ENCODE measurements at places on chromosomes 2 and 18.

- no peak for DNase-seq
Observed at GRCh38 chr2:15298770-15299169, 262.4 kb downstream of the NBAS start.

- no peak for DNase-seq
Observed at GRCh38 chr2:135525786-135526185, 5.2 kb downstream of the ZRANB3 start.

DNA sequence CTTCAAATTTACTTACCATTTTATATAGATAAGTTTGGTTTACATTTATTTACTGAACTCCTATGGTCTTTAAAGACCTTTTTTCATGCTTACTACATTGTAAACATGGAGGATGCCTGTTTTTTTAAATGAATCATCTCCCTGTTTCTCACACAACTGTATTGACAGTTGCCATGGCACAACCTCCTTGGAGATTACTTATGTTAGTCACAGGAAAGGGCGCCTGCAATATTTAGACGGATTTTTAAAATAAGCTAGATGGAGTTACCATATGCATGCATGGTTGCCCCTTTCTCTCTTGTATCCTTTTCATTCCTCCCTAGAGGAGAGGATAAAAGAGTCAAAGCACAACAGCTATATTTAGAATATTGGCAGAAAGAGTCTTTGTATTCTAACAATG is 34.8 kb upstream of the CCDC102B start:
- no peak for DNase-seq

- no peak for DNase-seq
Observed at GRCh38 chr2:140242889-140243288, 1462.7 kb upstream of the NXPH2 start.

- no peak for DNase-seq
Observed at GRCh38 chr2:178367344-178367743, 83.6 kb downstream of the PRKRA start.

- DNase-seq, result no peak
Observed at GRCh38 chr2:143132355-143132754, 3.1 kb downstream of the ARHGAP15 start.

- no peak for DNase-seq
Observed at GRCh38 chr2:57959390-57959789, 87.2 kb upstream of the VRK2 start.

GRCh38 chr18:62877411-62878221 is 162.3 kb downstream of the PHLPP1 start:
- no peak for DNase-seq

DNA sequence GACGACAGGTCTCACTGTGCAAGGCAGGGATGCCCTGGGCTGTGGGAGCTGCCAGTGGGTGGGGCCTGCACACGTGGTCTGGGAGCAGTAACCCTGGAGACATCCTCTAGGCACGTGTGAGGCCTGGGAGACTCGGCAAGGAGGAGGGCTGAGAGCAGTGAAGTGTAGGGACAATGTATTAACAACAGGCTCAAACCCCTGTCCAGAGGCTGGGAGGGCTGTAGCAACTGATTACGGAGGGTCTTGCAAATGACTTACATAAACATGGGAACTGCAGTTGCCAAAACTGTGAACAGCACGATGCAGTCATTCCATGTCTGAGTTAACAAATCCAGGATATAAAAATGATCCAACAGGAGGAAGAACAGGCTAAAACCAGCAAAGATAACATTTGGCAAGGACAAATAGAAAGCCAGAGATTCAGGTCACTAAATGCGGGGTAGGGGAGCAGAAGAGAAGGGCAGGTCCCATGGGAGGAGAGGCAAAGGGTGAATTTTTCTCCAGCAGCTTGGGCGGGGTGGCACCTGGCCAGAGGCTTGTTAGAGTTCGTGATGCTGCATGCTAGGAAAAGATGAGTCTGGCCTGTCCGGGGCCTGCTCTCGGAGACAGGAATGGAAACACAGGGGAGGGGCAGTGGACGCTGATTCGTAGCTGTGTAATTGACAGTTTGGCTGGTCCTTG is 44.9 kb downstream of the CYP27C1 start:
- DNase-seq, result peak; percentile 89

GRCh38 chr2:43467891-43468290 is 127.9 kb downstream of the THADA start:
- DNase-seq, result no peak

- DNase-seq, result peak; percentile 92
Observed at GRCh38 chr2:30239308-30239985, 8.1 kb downstream of the LBH start.

DNA sequence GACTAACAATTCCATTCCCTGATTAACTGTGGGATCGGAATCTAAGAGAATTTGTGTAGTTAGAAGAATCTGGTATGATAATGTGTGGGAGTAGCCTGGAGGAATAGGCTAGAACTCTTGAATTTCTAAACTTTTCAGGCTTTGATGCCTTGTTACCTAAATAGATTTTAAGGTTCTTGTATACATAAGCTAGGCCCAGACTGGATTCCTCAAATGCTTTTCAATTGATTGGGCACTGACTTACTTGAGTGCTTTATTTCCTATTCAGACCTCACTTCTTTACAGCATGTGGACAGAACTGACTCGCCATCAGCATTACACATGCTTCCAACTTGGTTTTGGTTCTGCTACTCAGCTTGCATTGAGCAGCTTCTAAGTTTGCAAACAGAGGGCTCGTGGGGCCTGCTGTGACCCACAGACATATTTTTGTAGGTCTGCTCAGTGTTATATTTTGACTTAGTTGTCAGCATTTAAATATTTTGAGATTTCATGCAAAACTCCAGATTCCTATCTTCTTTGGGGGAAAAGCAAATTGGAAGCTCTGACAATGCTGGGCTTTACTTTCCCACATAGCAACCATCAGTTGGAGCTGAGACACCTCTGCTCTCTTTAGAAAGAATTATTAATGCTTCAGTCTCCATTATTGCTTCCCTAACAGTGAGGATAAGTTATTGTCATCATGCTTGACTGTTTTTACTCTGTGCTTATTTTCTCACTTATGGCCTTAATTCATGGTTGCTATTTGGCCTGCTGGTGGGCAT is 5.7 kb downstream of the PARD3B start:
- no peak for DNase-seq

DNA sequence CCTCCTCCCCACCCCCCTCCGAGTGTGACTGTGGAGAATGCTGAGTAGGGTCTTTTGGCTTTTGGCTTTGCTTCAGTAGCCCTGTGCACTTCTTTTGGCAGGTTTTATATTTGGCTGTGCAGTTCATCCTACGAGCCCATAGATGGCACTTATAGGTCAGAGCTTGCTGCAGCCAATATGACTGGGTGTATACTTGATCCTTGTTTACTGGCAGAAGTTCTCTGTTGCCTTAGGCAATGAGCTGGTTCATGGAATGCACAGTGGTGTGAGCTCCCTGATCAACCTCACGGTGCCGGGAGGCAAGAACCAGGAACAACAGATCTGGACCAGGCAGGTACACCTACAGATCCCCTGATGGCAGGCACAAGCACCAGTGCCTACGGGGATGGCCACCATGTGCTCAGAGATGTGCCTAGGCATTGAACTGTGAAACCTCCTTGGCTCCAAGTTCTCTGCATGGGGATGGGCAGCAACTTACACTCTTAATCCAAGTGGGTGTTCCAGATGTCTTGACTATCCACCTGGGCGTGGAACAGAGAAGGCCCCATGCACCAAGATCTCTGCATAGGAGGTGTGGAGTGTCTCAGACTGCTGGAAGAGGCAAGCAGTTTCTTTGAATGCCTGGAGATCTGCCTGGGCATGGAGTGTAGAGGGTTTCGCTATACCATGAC is 190.4 kb downstream of the KIAA1328 start:
- DNase-seq, result no peak

DNA sequence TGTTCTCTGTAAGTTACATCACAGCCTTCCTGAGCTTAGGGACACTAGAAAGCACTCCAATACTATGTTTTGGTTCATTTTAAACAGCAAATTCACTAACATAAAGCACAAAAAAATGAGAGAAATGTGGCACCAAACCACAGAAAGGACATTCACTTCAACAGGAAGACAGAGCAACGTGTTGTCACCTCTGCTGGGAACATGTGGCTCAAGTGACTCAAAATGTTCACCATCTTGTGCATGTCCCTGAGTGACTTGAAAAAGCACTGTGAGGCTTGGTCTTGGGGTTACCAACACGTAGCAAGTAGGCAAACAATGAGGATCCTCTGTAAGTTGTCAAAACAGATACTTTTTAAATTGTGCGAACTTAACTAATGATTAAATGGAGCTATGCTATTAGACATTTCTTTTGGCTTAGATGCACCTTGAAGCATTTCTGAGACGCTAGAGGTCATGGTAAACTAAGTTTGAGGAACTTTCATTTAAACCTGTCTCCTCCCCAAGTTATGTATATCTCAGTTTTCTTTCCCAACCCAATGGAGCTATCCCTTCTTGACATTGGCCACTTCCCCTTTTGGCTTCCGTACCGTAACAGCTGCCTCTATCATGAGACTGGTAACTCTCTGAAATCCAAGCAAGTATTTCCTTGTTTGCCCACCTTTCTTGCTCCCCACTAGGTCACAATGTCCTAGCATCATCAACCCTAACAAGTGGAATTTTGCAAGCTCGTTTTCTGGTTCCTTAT is 14.0 kb upstream of the ST6GAL2 start:
- DNase-seq, result no peak

DNA sequence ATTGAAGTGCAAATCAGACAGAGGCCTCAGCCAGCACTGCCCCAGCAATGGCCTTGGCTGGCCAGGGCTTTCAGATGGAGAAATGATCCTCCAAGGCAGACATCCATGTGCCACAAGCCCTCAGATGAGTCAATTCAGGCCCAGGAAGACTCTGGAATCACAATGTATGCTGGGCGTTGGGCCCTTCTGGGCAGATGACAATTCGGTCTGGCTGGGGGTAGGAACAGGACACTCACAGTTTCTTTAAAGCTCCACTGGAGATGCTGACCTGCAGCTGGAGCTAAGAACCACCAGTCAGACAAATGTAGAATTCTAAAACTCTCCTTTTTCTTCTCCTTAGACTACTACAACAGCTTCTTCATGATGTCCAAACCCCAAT is 7.1 kb upstream of the CRYGC start:
- DNase-seq, result no peak
